Dorsolateral prefrontal cortex (tissue), 122 donors: ENCODE measurements at places on chromosomes 4 and X. TPM values are rescaled to one million over a fixed set of nuclear protein-coding genes. Genes with fewer than 3 reads are reported as not detected.

CTAG1B gene
- not detected for total RNA-seq

PGAM4 gene
- total RNA-seq, result not detected

FAM184B gene
- total RNA-seq, result 2.4 TPM

ADRA2C gene
- 4.3 TPM for total RNA-seq

PRKG2 gene
- 7.3 TPM for total RNA-seq

MTCP1 gene
- 21.5 TPM for total RNA-seq

GABRB1 gene
- total RNA-seq, result 107 TPM

TAF1 gene
- 45.7 TPM for total RNA-seq

CCNB3 gene
- total RNA-seq, result 0.60 TPM

RASGEF1B gene
- 16.1 TPM for total RNA-seq

MSX1 gene
- total RNA-seq, result 9.1 TPM

SLAIN2 gene
- 74.7 TPM for total RNA-seq

ZCCHC18 gene
- total RNA-seq, result 6.1 TPM

FGF13 gene
- 55.9 TPM for total RNA-seq

GABRQ gene
- total RNA-seq, result 1.2 TPM

RNF4 gene
- total RNA-seq, result 62.2 TPM

BST1 gene
- total RNA-seq, result 2.8 TPM

KLHL15 gene
- 12.1 TPM for total RNA-seq

DCLK2 gene
- 56.6 TPM for total RNA-seq

ADGRL3 gene
- total RNA-seq, result 107 TPM

SYTL4 gene
- 11.9 TPM for total RNA-seq

RBM47 gene
- total RNA-seq, result 3.2 TPM

MRPS18C gene
- total RNA-seq, result 42.6 TPM
